Tibial nerve (tissue), 4 donors: ENCODE measurements at places on chromosomes 6 and 20.

DNA sequence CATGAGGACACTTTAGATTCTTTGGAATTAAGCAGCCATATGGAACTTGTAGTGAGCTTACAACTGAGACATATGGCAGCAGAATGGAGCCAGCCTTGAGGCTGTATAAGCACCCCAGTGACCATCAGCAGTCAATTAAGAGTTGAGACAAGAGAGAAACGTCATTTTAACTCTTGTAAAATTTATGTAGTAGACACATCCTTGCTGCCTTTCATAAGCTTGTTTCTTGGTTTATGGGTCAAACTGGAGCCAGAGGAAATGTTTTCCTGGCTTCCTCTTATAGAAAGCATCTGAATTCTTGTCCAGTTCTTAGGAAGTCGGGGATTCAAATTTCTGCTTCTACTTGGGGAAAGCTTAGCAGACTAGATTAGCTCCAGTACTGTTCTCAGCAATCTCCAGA is 745.1 kb upstream of the MARCKS start:
- DNase-seq, result no peak

GRCh38 chr6:68192988-68193387 is 442.1 kb upstream of the ADGRB3 start:
- no peak for DNase-seq

GRCh38 chr6:69976591-69977090 is 110.3 kb downstream of the COL19A1 start:
- no peak for DNase-seq

GRCh38 chr6:16352258-16352635 is 113.9 kb downstream of the GMPR start:
- no peak for DNase-seq

- no peak for DNase-seq
Observed at GRCh38 chr20:25079171-25079570, 2.8 kb downstream of the VSX1 start.
